ENCODE measurements at places on chromosomes 4 and X. TPM values are rescaled to one million over a fixed set of nuclear protein-coding genes. Genes with fewer than 3 reads are reported as not detected.

DNA sequence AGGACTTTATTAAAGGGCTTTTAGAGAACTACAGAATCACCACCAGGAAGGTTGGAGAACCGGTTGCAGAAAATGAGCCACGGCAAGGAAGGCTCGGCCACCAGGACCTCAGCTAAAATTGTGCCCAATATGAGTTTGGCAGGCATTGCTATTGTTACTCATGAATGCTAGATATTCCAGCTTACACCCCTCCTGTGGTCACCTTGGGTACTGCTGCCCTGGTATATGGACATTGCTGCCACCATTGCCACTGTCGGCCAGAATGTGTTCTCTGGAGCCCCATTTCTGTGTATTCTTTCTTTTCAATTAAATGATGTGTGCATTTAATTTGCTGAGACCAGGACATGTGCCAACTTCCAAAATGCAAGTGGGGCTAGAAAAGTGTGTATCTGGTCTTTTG lies 626.7 kb upstream of the BOD1L1 start:
- H3K4me1 ChIP-seq: no peaks in the 10 kb centered on the region
- peak; percentile 6 for DNase-seq
- no peaks in the 10 kb centered on the region for H3K36me3 ChIP-seq

DNA sequence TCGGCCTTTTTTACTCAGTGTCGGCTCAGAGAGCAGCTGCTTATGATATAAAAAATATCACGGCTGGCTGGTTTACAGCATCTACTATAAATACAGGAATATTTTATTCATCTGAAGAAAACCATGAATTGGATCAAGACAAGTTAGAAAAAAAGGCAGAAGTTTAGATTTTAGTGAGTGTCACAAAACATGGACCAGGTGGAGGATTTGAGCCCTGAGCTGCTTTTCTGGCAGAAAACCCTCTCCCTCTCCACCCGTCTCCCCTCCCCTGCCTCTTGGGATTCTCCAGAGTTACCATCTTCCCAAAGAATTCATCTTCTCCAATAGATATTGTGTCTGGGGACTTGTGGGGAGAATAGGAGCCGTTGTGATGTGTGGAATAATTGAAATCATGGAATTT lies 142.8 kb upstream of the RAI2 start:
- no peak overlapping the region for H3K4me3 ChIP-seq
- no peaks in the 10 kb centered on the region for H3K27me3 ChIP-seq
- H3K36me3 ChIP-seq: no peaks in the 10 kb centered on the region

The ANXA3 gene
- total RNA-seq: 5.0 TPM

The CLNK gene
- not detected for total RNA-seq

The ASMTL gene
- 13.4 TPM for total RNA-seq

DNA sequence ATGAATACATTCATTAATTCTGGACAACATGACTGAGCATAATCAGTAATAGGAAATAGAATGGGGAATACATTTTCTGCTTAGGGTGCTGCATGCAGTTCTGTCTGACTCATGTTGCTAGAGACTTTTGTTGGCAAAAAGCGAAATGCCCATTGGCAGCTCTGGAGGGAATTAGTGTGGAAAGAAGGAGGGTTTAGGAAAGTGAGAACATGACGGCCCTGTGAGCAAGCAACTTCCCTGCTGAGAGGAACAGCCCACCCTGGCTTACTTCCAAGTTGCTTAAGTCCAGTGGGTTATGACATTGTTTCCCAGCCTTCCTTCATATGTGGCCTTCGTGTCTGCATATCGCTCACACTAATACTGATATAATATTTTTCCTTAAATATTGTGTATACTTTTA lies 13.8 kb downstream of the MAD2L1 start:
- H3K4me3 ChIP-seq: no peak overlapping the region
- H3K27ac ChIP-seq: no peak overlapping the region
- no peaks in the 10 kb centered on the region for H3K36me3 ChIP-seq

The TRIML1 gene
- not detected for total RNA-seq

DNA sequence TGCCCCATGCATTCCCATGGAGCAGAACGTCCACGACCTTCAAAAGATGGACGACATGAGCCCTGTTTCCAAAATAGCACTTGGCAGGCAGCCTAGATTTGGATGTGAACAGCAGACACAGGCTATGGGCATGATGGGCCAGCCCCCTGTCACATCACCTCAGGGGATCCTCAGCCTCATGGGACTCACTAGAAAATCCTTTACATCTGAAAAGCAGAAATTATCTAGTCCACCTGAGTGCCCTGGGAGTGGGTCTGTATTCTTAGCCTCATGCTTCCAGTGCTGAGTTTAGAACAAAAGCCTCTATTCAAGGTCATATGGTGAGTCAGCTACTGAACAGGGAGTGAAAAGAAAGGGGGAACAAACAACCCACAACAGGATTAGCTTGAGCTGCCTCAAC lies 35.8 kb downstream of the GRIA3 start:
- H3K36me3 ChIP-seq: no peaks in the 10 kb centered on the region
- H3K27me3 ChIP-seq: no peaks in the 10 kb centered on the region
- H3K27ac ChIP-seq: no peak overlapping the region
- no peaks in the 10 kb centered on the region for H3K4me1 ChIP-seq
- H3K4me3 ChIP-seq: no peak overlapping the region

DNA sequence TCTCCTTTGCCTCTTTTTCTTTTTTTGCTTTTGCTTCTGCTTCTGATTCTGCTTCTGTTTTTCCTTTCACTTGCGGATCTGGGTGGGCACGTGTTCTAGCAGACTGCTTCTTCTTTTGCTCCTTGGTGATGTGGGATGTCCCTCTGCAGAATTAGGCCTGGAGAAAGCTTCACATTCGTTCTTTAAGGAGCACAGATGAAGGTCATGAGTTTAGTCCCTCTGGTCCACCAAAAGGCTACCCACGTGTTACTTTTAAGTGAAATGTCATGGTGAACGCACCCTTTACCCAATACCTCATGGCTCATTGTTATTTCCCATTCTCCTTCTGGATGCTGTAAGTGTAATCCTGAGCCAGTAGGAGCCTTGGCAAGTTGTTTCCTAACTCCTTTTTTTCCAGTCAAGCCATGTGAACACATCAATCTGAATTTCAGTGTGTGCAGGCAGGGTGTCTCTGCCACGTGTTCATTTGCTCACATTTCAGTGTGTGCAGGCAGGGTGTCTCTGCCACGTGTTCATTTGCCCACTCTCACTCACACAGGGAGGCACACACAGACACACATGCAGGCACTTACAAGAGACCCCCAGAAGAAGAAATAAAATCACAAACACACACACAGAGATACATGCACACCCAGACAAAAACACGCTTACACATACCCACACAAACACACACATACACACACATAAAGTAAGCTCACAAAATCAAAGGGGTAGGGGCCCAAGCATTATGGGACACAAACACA lies 36.9 kb downstream of the NBDY start:
- no peak overlapping the region for H3K27ac ChIP-seq
- H3K36me3 ChIP-seq: no peaks in the 10 kb centered on the region
- no peak overlapping the region for H3K4me3 ChIP-seq
- H3K27me3 ChIP-seq: no peaks in the 10 kb centered on the region

DNA sequence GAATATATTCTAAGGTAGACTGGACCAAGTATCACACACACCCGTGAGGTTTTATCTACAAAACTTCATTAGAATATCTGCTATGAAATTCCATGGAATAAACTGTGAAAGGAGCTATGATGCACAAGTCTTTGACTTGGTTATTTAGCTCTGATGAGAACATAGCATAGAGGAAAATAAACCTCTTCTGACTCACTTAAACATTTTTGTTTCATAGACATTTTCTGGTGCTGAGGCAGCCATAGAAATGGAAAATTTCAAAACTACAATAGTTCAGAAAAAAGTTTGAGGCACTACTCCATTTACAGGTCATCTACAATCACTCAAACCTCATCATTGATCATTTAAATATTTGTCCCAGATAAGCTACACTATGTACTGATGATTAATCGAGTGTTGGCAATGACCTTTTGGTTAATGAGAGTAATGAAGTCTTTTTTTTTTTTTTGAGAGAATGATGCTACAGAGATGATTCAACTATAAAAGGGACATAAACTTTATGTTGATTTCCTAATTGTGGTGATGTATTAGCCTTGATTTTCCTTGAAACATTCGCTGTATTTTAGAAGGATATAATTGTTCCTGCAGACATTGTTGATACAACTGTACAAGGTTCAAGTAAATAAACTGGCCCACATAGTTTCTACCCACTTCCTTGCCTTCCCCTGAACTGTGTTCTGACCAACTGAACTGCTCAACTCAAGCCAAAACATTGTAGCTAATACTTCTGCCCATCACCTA lies 77.5 kb downstream of the AREG start:
- H3K27ac ChIP-seq: no peak overlapping the region
- no peaks in the 10 kb centered on the region for H3K36me3 ChIP-seq
- H3K4me3 ChIP-seq: no peak overlapping the region

DNA sequence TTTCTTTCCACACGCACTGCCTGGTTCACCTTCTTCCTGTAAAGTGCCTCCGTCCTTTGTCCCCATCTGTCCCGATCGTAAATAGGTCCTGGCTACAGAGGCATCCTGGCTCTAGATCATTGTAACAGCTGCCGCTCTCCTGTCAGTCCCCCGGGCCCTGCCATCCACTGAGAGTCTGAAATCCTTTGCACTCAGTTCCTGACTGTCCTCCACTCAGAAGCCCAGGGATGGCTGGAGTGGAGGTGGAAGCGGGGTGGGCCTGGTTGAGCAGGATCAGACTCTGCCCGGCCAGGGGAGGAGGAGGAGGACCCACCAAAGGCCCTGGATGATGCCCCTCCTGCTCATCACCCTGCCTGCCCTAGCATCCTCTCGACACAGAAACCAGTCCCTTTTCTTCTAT lies 29.8 kb downstream of the PIGG start:
- peaks cover 61% of the 10 kb centered on the region for H3K36me3 ChIP-seq
- no peaks in the 10 kb centered on the region for H3K27me3 ChIP-seq
- no peaks in the 10 kb centered on the region for H3K4me1 ChIP-seq
- H3K4me3 ChIP-seq: no peak overlapping the region
- no peak for DNase-seq
- no peak overlapping the region for H3K27ac ChIP-seq

The COMMD8 gene
- 12.5 TPM for total RNA-seq

GRCh38 chrX:68930542-68931317 lies 101.9 kb downstream of the EFNB1 start:
- peaks cover 18% of the 10 kb centered on the region for H3K4me1 ChIP-seq
- H3K36me3 ChIP-seq: no peaks in the 10 kb centered on the region
- peaks cover 1% of the 10 kb centered on the region for H3K27me3 ChIP-seq
- H3K4me3 ChIP-seq: no peak overlapping the region
- H3K27ac ChIP-seq: no peak overlapping the region
- no peak for DNase-seq

DNA sequence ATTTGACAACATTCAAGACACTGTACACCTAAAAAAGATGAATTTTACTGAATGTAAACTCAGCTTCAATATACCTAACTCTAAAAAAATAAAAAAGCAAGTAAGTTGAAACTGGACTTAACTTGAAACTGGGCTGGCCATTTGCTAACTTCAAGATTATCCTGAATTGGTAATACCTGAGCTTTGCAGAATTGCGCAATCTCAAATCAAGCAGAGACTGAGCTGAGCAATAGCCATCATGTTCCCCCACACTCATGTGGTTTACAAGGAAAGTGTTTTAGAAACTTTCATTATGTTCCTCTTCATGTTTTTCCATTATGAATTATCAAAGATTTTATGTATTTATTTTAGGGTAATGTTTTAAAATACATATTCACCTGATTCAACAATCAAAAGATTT lies 38.7 kb downstream of the ANXA5 start:
- no peaks in the 10 kb centered on the region for H3K4me1 ChIP-seq
- DNase-seq: no peak
- no peak overlapping the region for H3K27ac ChIP-seq
- no peak overlapping the region for H3K4me3 ChIP-seq
- no peaks in the 10 kb centered on the region for H3K27me3 ChIP-seq

The PAGE2B gene
- total RNA-seq: not detected

The GAGE13 gene
- total RNA-seq: not detected

DNA sequence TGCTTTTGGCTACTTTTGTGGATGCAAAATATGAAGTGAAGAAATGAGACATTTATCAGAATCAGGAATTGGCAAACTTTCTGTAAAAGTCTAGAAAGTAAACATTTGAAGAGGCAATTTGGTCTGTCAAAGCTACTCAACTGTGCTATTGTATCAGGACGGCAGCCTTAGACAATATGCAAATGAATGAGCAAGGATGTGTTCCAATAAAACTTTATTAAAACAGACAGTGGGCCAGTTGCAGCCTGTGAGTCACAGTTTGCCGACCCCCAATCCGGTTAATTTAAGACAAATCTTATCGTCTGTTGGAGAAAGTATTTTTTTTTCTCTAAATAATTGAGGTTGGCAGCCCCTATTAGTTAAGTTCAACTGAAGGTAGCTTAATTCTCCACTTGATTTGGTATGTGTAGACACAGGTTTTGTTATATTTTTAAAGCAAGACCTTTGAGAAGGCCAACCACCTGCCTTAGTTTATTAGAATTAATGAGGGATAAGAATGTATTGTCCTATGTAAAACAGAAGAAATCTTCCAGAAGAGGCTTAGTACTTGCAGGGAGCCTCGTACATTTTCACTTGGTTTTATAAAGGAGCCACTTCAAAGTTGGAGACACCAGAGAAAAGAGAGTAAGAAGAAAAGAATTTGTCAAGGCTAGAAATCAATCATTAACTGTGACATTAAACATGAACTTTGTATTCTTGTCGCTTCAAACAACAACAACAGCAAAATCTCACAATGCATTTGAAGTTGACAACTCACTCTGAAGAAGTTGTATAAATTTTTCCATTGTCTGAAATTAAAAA lies 81.6 kb upstream of the FAT1 start:
- no peaks in the 10 kb centered on the region for H3K36me3 ChIP-seq
- H3K4me3 ChIP-seq: no peak overlapping the region
- H3K4me1 ChIP-seq: peaks cover 6% of the 10 kb centered on the region
- DNase-seq: no peak
- no peak overlapping the region for H3K27ac ChIP-seq

- no peak for DNase-seq
- no peak overlapping the region for H3K27ac ChIP-seq
- no peak overlapping the region for H3K4me3 ChIP-seq
- H3K36me3 ChIP-seq: no peaks in the 10 kb centered on the region
Observed at GRCh38 chrX:131725001-131725654, 181.3 kb downstream of the OR13H1 start.

DNA sequence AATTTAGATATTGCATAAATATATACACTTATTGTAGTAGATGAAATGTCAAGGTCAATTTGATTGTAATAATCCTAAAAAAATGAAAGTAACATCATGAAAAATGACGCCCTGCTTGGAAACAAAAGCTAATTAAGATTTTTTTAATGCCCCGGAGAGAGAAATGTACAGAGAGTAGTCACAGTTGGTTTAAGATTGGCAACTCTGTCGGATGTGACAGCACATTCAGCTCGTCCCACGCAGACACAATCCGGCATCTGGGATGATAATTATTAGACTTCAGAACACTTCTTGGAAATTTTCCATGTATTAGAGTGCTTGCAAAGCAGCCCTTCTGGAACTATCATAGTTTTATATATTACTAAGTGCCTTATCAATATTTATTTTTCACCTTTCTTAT lies 478.0 kb downstream of the PDHA2 start:
- no peaks in the 10 kb centered on the region for H3K4me1 ChIP-seq
- DNase-seq: no peak
- no peak overlapping the region for H3K4me3 ChIP-seq

The STAG2 gene
- total RNA-seq: 71.2 TPM

- peaks cover 2% of the 10 kb centered on the region for H3K4me1 ChIP-seq
- H3K27ac ChIP-seq: no peak overlapping the region
- no peaks in the 10 kb centered on the region for H3K27me3 ChIP-seq
- H3K36me3 ChIP-seq: peaks cover 58% of the 10 kb centered on the region
Observed at GRCh38 chr4:769511-769910, 56.4 kb downstream of the CPLX1 start.

- no peaks in the 10 kb centered on the region for H3K27me3 ChIP-seq
- peak overlapping the region; percentile 78 for H3K27ac ChIP-seq
- H3K4me3 ChIP-seq: peak overlapping the region; percentile 9
- peaks cover 3% of the 10 kb centered on the region for H3K4me1 ChIP-seq
- peak; percentile 96 for DNase-seq
Observed at GRCh38 chrX:41491267-41492004, 44.3 kb downstream of the NYX start.

Data from IMR-90 (cell line).